ENCODE measurements at places on chromosomes 16 and 17.

- no peak for DNase-seq
Measured at GRCh38 chr17:11705111-11705510, 106.8 kb downstream of the DNAH9 start.

GRCh38 chr17:29195465-29196081 lies 15.4 kb upstream of the MYO18A start:
- no peak for DNase-seq

DNA sequence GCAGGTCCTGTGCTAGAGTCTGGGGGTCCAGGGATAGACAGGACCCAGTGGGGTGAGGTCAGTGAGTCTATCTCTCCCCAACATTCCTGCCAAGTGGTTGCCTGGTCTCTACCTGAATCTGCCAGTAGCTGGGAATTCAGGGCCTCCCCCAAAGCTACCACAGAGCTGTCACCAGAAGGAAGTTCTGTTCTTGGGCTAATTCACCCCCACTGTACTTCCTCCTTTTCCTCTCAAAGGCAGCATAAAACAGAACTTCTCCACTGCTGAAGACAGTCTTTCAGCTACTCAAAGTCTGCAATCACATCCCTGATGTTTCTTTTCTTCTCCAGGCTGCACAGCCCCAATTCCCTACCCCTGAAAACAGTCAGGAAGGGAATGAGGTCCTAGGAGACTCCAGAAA lies 8.7 kb downstream of the CAMTA2 start:
- no peak for DNase-seq

DNA sequence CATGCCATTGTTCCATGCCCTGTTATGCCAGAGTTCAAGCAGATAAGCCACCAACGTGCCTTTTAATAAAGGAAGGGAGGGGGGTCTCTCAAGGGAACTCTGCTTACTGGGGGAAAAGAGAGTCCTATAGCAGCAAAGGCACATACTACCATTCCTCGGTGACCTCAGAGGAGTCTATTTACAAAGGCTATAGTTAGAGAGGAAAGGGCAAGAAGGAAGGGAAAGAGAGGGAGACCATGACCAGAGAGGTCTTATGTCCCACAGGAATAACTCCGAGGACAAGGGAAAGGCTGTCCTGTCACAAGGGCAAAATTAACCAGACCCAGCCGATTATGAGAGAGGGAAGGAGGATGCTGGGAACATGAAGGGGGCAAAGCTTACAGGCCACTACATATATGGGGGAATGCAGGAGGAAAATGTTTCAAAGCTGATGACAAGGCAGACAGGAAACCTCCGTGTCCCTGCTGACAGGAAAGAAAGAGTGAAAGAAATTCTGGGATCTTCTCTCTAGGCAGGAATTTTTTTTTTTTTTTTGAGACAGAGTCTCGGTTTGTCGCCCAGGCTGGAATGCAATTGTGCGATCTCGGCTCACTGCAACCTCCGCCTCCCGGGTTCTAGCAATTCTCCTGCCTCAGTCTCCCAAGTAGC lies 51.5 kb downstream of the HIC1 start:
- DNase-seq = no peak
